ENCODE measurements at places on chromosomes 16 and 17.

DNA sequence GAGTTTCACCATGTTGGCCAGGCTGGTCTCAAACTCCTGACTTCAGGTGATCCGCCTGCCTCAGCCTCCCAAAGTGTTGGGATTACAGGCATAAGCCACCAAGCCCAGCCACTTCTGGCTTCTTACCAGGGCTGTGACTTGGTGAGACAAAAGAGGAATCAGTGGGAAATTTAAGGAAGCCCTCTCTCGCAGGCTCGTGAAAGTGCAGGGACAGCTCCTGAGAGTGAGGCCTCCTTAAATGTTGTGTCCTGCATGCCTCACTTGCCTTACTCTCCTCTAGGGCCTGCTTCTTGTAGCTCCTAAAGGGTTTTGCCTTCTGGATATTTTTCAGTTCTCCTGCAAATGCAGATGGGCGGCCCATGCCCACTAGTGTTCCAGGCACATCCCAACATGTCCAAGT is 5.2 kb downstream of the AHSP start:
- DNase-seq: no peak

DNA sequence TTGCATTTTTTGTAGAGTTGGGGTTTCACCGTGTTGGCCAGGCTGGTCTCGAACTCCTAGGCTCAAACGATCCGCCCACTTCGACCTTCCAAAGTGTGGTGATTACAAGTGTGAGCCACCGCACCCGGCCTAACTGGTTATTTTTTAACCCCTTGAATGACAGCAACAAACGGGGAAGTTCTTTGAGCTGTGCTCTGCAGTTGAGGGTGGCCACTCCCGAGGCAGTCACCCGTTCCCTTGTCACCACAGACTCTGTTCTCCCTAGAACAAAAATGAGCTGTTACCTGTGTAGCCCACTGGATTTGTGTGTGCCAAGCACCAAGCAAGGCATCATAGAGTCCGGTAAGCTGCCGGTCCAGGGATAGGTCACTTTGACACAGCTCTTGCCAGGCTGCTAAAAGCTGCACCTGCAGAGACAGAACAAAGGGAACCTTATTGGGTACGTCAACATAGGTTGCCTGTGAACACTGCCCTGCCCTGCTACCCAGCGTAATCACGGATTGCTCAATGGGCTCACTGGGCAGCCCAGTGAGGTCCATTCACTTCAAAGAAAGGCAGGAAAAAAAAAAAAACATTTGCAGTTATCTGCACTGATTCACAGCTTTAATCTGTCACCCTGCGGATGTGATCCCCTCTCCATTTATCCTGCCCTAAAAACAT is 19.6 kb downstream of the COG7 start:
- DNase-seq: no peak

DNA sequence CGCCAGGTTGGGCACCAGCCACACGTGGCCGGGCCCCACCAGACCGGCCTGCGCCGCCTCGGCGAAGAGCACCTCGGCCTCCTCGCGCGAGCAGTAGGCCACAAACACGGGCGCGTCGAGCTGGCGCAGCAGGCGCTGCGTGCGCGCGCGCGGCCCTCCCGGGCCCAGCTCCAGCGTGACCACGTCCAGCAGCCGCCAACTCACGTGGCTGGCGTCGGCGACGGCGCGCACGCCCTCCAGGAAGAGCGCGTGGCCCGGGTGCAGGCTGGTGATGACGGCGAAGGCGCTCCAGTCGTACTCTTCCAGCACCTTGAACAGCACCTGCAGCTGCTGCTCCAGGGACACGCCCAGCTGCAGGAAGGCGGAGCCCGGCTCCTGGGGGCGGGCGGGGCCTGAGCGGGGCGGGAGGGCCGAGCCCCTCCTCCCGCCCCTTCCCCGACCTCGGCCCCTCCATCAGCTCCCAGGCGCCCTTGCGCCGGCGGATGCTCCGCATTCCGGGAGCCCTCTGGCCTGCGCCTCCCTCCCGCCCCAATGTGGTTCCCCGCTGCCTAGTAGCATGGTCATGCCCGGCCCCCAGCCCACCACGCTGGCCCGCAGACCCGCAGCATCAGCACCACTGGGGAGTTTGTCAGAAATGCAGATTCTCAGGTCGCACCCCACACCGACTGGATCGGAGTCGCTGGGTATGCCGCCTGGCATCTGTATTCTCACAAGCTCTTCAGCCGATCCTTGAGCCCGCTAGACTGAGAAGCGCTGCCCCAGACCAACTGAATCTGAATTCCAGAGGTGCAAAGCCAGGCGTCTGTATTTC is 7.2 kb downstream of the GRIN2C start:
- peak; percentile 62 for DNase-seq

GRCh38 chr17:21287703-21288449 is 3.4 kb downstream of the MAP2K3 start:
- peak; percentile 97 for DNase-seq

GRCh38 chr16:18048853-18049546 is 287.5 kb downstream of the NPIPA8 start:
- no peak for DNase-seq

GRCh38 chr16:74249846-74250245 is 46.8 kb upstream of the PSMD7 start:
- no peak for DNase-seq

- DNase-seq: no peak
Observed at GRCh38 chr16:56747486-56748045, 17.6 kb downstream of the NUP93 start.

GRCh38 chr16:5838071-5838470 is 740.5 kb upstream of the EEF2KMT start:
- no peak for DNase-seq

DNA sequence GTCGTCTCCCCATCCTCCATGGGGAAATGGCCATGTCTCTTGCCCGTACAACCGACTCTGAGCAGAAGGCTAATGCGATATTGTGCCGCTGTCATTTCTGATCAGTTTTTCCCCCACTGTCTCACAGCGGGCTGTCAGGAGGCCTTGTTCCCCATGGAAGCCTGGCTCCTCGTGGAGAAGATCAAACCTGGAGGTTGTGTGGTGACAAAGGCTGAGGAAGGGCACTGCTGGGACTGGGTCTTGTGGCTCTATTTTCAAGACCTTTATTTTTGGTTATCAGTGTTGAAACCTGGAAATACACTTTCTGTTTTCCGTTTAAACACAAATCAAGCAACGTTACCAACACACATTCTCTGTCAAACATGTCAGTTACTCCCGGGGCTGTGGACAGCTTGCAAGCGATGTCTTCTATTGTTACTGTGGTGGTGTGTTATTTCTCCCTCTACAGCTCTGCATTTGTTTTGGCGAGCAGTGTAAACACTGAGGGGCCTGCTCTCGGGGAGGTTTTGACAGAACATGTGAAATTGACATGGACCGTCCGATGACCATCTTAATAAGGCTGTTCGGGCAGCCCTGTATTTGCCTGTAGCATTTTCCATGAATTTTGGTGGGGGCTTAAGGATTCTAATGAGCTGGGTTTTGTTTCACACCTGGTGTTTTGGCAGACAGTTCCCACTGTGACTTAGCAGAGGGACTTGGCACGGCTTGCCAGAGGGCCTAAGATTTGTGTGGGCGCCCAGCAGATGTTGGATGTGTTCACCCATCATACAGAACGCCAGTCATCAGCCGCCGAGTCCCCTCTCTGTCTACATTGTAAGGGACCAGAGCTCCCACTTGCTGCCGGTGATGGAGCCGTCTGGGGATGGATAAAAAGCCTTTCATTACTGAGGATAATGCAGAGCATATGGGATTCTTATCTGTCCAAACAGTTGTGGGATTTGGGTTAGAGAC is 12.5 kb downstream of the RBFOX1 start:
- no peak for DNase-seq

DNA sequence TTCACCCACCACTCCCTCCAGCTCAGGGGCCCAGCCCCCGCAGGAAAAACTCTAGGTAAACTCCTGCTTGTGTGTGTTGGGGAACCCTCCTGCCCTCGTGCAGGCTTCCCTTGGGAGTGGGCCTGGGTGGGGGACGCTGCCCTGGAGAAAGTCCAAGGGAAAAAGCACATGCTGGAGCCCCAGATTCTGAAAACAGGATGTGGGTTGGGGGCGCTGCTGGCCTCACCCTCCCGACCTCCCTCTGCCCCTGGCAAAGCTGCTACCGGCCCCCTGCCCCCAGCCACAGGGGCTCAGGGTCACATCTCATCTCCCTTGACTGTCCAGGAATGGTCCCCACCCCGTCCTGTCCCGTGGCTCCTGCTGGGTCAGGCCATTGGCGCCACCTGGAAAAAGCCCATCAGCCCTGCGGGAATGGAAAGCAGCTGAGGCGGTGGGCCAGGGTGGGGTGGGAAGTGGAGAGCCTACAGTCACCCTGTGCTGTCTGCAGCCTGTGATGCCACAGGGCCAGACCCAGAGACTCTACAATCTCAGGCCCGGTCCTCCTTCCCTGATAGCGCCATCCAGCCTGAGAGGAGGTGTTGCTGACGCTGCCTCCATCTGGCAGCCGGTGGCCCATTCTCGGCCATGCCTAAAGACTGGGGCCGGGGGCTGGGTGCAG is 2.5 kb upstream of the GJD3 start:
- DNase-seq: no peak

GRCh38 chr17:44111777-44112176 is 11.7 kb downstream of the HDAC5 start:
- DNase-seq: no peak

DNA sequence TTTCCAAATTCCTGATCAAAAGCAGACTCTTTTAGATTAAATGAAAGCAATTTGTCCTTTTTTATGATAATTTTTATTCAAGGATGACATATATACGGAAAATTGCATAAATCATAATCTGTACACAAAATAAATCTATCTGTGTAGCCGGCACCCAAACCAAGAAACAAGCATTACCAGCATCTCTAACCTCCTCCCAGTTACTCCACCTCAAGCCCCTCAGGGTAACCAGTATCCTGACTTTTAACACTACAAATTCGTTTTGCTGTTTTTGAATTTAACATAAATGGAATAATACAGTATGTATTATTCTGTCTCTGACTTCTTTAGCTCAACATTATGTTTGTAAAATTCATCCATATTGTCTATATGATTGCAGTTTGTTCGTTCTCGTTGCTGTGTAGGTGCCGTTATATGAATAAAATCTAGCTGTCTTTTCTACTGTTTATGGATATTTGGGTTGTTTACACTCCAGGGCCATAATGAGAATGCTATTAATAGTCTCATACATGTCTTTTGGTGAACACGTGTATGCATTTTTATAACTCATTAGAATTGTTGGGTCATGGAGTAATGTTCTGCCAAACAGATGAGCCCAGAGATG is 1.0 kb downstream of the TEKT1 start:
- DNase-seq: no peak

DNA sequence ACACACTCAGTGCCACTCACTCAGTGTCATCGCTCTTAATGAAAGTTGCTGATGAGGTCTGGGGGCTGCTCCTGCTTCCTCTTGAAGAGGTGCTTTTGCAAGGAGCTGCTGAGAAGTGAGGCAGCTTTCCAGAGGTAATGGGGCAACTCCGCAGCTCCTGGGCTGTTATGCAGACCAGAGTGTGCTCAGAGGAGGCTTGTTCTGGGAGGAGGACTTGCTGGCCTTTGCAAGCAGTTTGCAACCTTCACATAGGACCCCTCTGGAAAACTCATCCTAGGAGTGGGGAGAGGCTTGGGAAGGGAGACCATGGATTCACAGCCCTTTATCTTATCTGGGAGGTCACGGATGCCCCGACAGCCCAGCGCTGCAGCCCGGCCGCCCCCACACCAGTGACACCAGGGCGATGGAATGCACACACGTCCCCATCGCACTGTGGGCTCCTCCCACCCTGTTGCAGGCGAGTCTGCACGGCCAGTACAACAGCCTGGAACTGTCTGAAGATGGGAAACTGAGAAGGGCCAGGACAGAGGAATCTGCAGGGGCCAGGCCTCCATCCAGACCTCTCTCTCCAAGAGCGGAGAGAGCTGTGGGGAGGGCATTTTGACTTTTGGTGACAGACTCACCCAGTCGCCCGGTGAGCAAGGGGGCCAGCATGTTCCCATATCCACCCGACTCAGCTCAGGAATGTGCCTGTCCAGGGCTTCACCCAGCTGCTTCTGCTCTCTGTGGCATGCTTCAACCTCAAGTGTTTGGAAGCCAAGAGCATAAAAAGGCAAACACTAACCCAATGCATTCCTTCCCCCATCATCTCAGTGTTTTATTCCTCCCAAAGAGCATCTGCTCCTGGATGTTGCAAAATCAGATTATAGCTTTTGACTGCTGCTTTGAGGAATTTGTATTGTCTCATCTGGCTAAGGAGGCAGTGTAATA is 78.6 kb upstream of the ZNF469 start:
- DNase-seq: no peak

GRCh38 chr16:87954826-87955225 is 3.6 kb downstream of the BANP start:
- DNase-seq: no peak

GRCh38 chr17:19718041-19718612 is 1.7 kb upstream of the SLC47A2 start:
- DNase-seq: no peak

DNA sequence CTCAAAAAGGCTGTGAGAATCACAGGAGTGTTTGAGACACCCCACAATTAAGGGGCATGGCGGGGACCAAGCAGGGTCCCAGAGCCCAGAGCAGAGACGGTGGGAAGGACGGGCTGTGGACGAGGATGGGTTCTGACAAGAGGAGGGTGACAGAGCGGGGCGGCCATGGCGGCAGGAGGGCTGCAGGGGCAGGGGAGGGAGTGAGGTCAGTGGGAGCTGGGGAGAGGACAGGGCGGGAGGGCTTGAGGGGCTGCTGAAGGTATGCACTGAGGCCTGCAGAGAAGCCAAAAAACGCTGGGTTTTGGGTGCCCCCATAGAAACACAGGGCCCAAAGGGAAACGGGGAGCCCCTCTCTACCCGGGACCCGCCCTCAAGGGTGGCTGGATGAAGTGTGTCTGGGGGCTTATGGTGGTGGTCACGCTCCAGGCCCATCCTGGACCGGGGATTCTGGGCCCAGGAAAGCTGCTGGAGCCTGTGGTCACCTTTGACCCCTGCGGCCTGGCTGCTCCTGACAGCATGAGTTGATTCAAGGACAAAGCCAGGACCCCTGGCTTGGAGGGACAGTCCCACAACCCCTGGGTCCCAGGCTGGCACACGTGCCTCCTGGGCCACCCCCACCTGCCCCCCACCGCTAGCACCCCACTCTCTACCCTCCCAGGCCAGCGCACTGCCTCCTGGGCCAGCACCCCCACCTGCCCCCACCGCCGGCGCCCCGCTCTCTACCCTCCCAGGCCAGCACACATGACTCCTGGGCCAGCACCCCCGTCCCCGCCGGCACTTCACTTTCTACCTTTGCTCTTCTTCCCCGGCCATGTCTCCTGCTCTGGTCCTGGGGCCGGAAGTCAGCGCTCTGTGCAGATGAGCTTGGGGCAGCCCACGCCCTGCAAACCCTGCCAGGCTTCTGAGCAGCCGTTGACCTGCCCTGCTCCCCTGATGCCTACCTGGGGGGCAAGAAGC is 31.0 kb upstream of the ACSF3 start:
- DNase-seq: no peak

- DNase-seq: no peak
Observed at GRCh38 chr17:78667741-78668640, 90.8 kb upstream of the DNAH17 start.

- peak; percentile 46 for DNase-seq
Observed at GRCh38 chr17:74012465-74012864, 191.0 kb upstream of the RPL38 start.

All from activated CD4-positive, alpha-beta T cell treated with anti-CD3 and anti-CD28 coated beads, Interleukin-2, Interleukin-4, amounts not matched to agents 100 ng/mL and 50 ng/mL, durations not matched to agents 16 hours and 8 hours (primary cell).